ENCODE measurements at places on chromosomes 3 and 15.

DNA sequence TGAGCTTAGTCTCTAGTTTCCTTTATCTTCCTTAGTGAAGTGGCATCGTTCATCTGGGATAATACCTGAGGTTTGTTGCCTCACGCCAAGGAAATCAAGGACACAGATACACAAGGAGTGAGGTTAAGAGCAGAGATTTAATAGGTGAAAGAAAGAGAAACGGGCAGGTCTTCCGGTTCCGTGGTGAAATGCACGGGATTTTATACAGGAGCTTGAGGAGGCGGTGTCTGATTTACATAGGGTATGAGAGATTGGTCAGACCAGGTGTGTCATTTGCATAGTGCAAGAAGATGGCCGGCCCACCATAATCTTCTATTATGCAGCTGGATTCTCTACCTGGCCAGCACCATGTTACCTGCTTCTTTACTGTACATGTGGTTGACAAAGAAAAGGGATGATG is 17.2 kb downstream of the ARRDC4 start:
- DNase-seq, result no peak
- no peak overlapping the region for H3K27ac ChIP-seq
- peaks cover 2% of the 10 kb centered on the region for H3K27me3 ChIP-seq
- no peaks in the 10 kb centered on the region for H3K36me3 ChIP-seq
- H3K4me3 ChIP-seq, result no peak overlapping the region
- H3K4me1 ChIP-seq, result no peaks in the 10 kb centered on the region

GRCh38 chr15:44570361-44570760 is 33.4 kb downstream of the EIF3J start:
- DNase-seq, result no peak
- no peaks in the 10 kb centered on the region for H3K36me3 ChIP-seq
- no peak overlapping the region for H3K4me3 ChIP-seq
- H3K27me3 ChIP-seq, result no peaks in the 10 kb centered on the region
- H3K27ac ChIP-seq, result no peak overlapping the region
- no peaks in the 10 kb centered on the region for H3K4me1 ChIP-seq

DNA sequence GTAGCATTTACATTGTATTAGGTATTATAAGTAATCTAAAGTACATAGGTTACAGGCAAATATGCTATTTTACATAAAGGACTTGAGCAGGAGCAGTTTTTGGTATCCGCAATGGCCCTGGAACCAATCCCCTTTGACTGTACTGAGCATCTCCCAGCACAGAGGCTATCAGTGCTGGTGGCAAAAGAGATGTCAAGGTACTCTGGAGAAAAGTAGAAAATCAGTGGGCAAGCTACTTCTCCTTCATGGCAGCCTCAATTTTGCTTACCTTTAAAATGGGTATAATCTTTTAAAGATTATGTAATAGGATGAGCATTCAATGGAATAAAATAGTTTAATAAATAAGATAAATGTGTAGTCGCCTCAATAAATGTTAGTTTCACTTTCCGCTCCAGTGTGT is 56.7 kb upstream of the LMCD1 start:
- H3K4me3 ChIP-seq, result peak overlapping the region; percentile 51
- H3K27me3 ChIP-seq, result no peaks in the 10 kb centered on the region
- H3K4me1 ChIP-seq, result peaks cover 36% of the 10 kb centered on the region
- DNase-seq, result no peak
- H3K27ac ChIP-seq, result peak overlapping the region; percentile 93
- no peaks in the 10 kb centered on the region for H3K36me3 ChIP-seq

DNA sequence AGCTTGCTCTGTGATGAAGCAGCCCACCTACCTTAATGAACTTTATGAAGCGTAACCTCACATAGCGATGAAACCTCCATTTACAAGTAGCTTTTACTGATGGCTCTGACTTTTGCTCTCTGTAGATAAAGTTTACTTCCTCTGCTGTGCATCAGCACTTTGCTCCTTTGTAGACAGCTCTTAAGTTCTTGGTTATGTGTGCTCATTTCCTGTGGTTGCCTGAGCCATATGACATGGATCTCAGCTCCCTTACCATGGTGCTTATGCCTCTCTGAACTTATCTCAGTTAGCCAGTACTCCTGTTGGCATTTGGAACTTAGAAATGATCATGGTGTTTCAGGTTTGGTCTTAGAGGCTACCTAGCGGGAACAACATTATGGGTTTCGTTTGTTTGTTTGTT is 7.8 kb downstream of the MFSD1 start:
- DNase-seq, result no peak
- no peaks in the 10 kb centered on the region for H3K27me3 ChIP-seq
- no peak overlapping the region for H3K4me3 ChIP-seq
- H3K36me3 ChIP-seq, result 0 out of 2 replicates have a peak, but pooled peaks cover 3% of the 10 kb centered on the region

- H3K27me3 ChIP-seq, result peaks cover 8% of the 10 kb centered on the region
- no peak overlapping the region for H3K27ac ChIP-seq
- DNase-seq, result no peak
Measured at GRCh38 chr15:50819344-50819743, 53.8 kb upstream of the SPPL2A start.

DNA sequence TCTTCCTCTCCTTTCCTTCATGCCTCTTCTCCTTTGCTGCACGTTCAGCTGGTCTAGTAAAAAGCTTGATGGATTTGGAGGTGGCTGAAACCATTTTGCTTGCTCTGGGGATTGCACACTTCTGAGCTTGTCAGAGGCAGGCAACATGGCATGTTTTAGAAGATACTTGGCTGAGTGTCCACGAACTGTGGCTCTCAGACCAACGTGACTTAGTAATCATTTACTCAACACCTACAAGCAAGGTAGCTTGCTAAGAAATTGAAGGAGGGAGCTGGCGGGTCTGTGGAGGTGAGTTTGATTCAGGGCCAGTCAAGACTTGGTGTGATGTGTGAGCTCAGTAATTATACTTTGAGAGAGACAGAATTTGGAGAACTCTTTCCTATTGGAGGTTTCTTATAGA is 196.0 kb downstream of the LPP start:
- no peaks in the 10 kb centered on the region for H3K4me1 ChIP-seq
- H3K36me3 ChIP-seq, result no peaks in the 10 kb centered on the region
- no peaks in the 10 kb centered on the region for H3K27me3 ChIP-seq

- H3K4me1 ChIP-seq, result peaks cover 17% of the 10 kb centered on the region
- H3K27me3 ChIP-seq, result peaks cover 63% of the 10 kb centered on the region
- DNase-seq, result no peak
Measured at GRCh38 chr3:173395412-173396181, 1.9 kb upstream of the NLGN1 start.

DNA sequence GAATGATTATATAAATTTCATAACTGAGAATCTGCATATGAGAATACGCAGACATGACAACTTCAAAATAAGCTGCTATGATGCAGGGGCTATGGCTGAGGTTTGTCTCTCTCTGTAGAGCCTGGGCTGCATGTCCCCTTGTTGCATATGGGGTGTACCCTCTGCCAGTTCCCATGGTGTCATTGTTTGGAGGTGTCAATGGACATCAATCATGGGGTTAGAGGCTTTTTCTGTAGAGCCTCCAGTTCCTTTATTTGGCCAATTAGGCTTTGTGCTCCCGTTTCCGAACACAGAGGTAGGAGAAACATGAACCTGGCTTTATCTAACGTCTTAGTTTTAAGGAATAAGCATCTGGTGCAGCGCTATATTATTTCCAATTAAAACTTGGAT is 77.3 kb upstream of the RARB start:
- no peak overlapping the region for H3K27ac ChIP-seq
- no peaks in the 10 kb centered on the region for H3K36me3 ChIP-seq
- no peaks in the 10 kb centered on the region for H3K4me1 ChIP-seq
- no peaks in the 10 kb centered on the region for H3K27me3 ChIP-seq
- no peak for DNase-seq

DNA sequence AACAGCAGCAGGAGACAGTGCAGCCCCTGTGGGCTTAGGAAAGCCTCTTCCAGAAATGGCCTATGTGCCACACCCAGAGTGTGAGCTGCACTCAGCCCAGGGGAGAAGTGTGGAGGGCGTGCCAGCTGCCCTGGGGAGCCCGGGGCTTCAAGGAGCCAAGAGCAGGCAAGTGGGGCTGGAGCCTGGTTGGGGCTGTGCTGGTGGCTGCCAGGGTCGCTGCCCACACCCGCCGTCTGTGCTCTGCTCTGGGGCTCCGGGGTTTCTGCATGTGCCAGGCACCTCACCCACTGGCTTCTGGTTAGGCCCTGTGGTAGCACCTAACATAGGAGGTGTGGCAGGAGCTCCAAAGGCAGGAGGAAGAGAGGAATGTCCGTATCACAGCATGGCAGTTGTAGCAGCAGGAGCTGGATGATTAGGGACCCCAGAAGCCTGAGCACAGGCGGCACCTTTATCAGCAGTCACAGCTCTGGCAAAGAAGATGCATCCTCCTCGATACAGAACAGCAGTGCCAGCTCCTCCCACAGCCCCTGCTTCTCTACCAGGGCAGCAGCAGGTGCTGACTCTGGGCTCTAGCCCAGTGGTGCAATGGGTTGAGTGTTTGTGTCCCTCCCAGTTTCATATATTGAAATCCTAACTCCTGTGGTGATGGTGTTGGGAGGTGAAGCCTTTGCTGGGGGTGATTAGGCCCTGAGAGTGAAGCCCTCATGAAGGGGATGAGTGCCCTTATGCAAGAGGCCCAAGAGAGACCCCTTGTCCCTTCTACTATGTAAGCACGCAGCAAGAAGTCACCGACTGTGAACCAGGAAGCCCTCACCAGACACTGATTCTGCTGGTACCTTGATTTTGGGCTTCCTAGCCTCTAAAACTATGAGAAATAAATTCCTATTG is 70.0 kb upstream of the KLF13 start:
- H3K27me3 ChIP-seq, result no peaks in the 10 kb centered on the region
- no peak overlapping the region for H3K4me3 ChIP-seq
- peaks cover 17% of the 10 kb centered on the region for H3K4me1 ChIP-seq
- H3K27ac ChIP-seq, result peak overlapping the region; percentile 52
- no peaks in the 10 kb centered on the region for H3K36me3 ChIP-seq
- no peak for DNase-seq

DNA sequence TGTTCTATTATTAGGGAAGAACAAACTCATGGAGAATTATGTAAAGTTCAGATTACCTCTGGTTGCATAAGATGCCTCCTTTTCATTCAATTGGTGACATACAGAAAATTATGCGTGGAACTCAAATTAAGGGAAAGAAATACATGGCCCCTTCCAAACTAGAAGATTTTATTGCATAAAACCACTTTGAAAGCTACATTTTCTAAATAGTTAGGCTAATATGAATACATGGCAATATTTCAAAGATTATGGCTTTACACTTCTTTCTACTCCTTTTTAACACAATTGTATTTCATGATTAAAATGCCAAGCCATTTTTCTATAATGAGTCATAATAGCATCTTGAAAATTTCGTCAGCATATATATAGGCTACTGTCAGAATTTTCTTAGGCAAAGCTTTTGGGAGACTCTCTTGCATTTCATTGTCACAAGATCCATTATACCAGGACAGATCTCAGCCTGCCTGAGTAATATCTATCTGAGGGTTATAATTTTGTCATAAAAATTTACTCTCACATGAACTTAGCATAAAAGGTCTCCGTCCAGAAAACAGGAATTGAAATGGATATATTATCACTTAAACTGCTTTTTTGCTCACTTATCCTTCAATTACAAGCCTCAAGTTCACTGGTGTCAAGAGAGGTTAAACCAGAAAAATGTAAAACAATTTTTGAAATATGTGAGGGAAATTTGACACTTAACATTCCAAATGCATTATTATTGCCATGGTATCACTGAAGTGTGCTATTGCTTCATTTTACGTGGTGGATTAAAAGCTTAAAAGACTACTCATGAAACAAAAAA is 37.1 kb downstream of the CPA3 start:
- DNase-seq, result no peak
- no peak overlapping the region for H3K27ac ChIP-seq
- peaks cover 24% of the 10 kb centered on the region for H3K27me3 ChIP-seq
- no peaks in the 10 kb centered on the region for H3K4me1 ChIP-seq
- no peak overlapping the region for H3K4me3 ChIP-seq
- no peaks in the 10 kb centered on the region for H3K36me3 ChIP-seq

DNA sequence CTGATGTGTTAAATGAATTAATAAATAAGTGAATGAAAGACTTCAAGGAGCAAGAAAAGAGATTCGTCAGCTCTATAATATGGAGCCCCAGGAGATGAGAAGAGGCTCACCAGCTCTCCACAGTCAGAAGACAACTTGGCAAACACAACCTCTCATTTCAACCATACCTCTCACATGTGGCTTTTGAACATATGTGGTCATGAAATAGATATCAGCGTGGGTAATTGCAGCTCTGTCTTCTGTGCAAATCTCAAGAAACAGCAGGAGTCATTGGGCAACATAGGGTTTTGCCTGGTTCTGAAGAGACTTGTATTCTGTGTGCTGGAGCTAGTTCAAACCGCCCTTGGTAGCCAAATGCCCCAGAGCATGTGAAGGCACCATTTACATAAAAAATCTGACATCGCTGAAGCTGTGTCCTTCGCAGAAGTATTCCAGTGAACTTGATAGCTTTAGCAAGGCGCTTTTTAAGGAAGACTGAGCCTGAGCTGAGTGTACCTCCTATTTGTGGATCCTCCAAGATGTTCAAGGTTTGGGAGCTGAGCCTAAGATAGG is 8.4 kb downstream of the CX3CR1 start:
- H3K36me3 ChIP-seq, result no peaks in the 10 kb centered on the region
- H3K4me1 ChIP-seq, result no peaks in the 10 kb centered on the region
- no peak overlapping the region for H3K4me3 ChIP-seq
- H3K27ac ChIP-seq, result no peak overlapping the region
- DNase-seq, result no peak
- no peaks in the 10 kb centered on the region for H3K27me3 ChIP-seq

- no peak for DNase-seq
- no peaks in the 10 kb centered on the region for H3K27me3 ChIP-seq
- H3K27ac ChIP-seq, result peak overlapping the region; percentile 100
- peaks cover 99% of the 10 kb centered on the region for H3K4me1 ChIP-seq
Measured at GRCh38 chr15:60382773-60383674, 14.8 kb downstream of the ANXA2 start.

- no peak for DNase-seq
- no peaks in the 10 kb centered on the region for H3K36me3 ChIP-seq
- H3K27ac ChIP-seq, result no peak overlapping the region
- no peaks in the 10 kb centered on the region for H3K27me3 ChIP-seq
Measured at GRCh38 chr3:63508305-63508704, 144.2 kb upstream of the SNTN start.

DNA sequence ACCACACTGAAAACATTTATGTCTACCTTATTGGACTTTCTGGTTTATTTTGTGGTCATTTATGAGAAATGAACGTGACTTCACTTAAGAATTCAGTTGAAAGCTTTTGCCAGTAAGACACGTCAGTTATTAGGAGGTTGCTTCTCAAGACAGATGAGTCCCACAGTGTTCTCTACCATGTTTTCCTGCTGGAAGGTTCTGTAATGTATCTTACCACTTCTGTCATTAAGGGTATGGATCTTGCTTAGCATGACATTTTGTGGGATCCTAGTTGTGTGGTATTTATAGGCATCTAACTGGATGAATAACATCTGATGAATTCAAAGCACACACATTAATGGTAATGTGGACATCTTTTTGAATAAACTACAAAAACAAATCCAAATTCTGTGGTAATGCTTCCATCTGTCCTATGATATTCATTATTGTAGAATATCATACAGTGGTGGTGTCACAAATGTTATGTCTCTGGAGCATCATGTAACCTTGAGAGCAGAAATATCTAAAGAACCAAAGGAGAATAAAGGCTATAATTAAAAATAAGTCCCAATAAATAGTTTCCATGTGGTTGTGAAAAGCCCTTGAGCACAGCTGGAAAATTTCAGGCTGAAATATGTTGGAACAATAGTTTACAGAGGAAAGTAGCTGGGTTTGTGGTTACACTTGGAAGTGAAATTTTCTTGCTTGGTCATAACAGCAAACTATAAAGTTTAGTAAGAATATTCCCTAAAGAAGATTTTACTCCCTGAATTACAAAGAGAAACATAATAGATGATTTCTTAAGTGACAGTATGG is 61.5 kb downstream of the C3orf38 start:
- H3K4me3 ChIP-seq, result no peak overlapping the region
- H3K27me3 ChIP-seq, result no peaks in the 10 kb centered on the region
- no peak for DNase-seq
- no peak overlapping the region for H3K27ac ChIP-seq
- no peaks in the 10 kb centered on the region for H3K4me1 ChIP-seq
- no peaks in the 10 kb centered on the region for H3K36me3 ChIP-seq
